ENCODE measurements at places on chromosomes 1 and 21.

DNA sequence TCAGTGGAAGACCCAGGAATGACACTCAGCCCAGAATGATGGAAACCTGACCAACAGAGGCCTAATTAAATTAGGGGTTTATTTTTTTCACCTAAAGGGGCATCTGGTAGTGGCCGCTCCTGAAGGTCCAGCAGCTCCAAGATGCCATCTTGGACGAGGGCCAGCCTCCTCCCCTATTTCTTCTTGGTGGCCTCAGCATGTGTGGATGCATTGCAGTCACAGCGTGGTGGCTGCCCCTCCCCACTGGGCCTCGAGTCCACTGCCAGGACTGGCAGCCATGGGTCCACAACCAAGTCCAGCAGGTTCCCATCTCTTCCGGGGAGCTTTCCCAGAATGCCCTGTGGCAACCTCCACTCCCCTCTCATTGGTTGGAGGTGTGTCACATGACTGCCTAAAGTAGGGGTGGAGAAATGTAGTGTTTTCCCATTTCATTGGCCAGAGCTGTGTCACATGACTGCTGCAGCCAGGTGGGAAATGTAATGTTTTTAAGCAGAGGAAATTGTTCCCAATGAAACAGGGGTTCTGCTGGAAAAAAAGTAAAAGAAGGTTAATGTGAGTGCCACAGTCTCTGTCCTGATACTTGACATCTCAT is 628.2 kb downstream of the PTPRU start:
- DNase-seq: no peak

DNA sequence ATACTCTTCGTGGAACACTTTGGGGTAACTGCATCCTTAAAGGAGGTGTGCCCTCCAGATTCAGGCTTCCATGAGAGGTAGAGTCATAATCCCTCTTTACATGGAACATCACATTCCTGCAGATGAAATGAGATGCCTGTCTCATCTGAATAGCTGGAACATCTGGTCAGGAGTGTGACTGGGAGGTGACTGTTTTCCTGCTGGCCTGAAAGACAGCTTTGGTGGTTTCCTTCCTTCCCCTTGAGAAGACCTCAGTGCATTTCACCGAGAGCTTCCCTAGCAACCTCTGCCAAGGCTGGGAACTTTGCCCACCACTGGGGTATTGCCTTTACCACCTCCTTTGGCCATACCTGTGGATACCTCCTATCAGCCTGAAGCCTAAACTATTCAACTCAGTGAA is 46.7 kb upstream of the GUCA2A start:
- no peak for DNase-seq

GRCh38 chr1:246178717-246179311 is 328.3 kb downstream of the SMYD3 start:
- no peak for DNase-seq

- no peak for DNase-seq
Measured at GRCh38 chr1:248849637-248850036, 9.2 kb downstream of the ZNF692 start.

DNA sequence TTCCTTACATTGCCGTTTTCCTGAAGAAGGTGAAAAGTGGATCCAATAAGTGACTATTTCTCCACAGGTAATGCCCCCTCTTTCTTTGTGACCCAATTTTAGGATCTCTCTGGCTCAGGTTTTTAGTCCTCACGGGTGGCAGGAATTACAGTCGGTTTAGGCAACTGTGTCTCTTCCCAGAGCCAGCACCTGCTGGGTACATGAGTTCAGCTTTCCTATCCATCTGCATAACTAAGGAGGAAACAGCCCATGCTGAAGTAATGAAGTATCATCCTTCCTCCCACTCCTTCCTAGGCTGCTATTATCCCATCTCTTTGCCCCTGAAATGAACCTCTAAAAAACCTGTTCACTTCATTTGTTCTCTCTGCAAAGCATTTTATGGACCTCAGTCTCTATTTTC is 544.6 kb downstream of the NEGR1 start:
- no peak for DNase-seq

DNA sequence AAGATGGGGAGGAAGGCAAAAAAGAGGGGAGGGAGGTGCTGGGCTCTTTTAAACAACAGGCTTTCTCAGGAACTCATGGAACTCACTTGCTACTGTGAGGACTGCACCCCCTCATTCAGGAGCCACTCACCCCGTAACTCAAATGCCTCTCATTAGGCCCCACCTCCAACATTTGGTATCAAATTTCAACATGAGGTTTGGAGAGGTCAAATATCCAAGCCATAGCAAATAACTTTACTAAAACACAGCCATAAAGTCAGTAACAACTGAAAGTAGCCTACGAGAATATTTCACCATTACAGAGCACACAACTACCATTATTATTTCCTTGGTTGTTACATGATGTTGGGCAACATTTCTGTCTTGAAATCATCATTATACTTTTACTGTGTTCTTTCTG is 13.1 kb upstream of the DMRTB1 start:
- DNase-seq: no peak

DNA sequence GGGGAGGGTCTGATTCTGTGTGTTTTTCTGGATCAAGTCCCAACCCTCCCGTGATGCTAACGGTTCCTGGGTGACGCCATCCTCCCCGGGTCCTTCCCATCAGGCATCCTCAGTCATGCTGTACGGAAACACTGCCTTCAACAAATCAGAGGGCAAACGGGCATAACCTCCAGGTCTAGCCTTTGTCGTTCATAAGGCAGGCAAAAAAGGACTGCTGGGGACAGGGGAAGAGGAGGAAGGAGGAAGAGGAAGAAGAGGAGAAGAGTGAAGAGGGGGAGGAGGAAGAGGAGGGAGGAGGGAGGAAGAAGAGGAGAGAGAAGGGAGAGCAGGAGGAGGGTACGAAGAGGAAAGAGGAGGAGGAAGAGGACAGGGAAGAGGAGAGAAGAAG is 84.4 kb downstream of the ITPKB start:
- no peak for DNase-seq

Data from hepatocyte (in vitro differentiated cells).